ENCODE measurements at places on chromosomes 13 and 19. TPM values are rescaled to one million over a fixed set of nuclear protein-coding genes. Genes with fewer than 3 reads are reported as not detected.

Gene ANKRD10
- polyA plus RNA-seq, result 41.4 TPM

DNA sequence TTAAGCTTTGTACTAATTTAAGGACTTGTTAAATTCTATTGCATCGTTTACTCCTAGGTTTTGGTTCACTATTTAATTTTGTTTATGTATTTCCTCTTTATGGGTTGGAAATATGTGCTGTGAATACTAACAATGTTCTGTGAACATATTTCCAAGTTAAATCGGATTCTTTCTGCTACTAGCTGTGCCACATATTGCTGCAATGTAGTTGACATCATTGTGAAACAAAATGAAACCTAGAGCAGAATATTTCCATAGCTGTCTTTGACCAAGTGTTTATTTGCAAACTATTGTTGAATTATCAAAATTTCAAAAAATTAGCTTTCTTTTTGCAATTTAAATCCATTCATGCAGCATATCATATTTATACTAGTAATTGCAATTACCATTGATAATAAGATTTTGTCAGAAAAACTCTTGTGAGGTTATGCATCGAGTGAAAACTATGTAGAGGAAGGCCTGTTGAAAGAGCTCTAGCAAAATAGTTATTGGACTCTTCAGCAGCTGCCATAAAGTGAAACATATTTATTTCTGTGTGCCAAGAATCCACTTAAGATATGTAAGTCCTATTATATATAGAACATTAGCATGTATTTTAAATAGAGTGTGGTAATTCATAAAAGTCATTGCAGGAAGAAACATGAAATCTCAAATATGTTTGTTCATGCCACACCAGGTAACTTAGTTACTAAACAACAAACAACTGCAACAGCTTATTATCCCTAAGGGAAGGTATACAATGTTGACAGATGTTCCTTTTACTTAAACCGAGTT, 575.1 kb downstream of the SLITRK6 start:
- DNase-seq, result no peak

GRCh38 chr19:12921047-12921446, 2.0 kb upstream of the SYCE2 start:
- DNase-seq, result no peak

GRCh38 chr13:22647156-22647850, 533.5 kb upstream of the SGCG start:
- no peak for DNase-seq

Gene OLFM4
- 213 TPM for polyA plus RNA-seq

Gene LIN7B
- 9.9 TPM for polyA plus RNA-seq

GRCh38 chr19:40614622-40615411, 13.6 kb downstream of the LTBP4 start:
- DNase-seq, result peak; percentile 95

DNA sequence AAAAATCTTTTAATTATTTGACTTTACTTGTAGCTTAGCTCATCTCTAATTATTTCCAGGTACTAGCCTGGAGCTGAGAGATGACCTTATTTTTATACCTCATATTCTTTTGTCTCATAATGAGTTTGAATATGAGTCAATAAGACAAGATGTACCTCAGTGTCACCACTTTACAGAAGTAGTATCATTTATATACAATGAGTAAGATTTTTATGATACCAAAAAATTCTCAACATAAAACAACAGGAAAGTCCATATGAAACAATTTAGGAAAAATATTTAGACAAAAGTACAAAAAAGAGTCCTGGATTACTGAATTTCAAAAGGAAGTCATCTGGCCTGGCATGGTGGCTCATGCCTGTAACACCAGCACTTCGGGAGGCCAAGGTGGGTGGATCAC, 21.4 kb upstream of the USP12 start:
- no peak for DNase-seq

DNA sequence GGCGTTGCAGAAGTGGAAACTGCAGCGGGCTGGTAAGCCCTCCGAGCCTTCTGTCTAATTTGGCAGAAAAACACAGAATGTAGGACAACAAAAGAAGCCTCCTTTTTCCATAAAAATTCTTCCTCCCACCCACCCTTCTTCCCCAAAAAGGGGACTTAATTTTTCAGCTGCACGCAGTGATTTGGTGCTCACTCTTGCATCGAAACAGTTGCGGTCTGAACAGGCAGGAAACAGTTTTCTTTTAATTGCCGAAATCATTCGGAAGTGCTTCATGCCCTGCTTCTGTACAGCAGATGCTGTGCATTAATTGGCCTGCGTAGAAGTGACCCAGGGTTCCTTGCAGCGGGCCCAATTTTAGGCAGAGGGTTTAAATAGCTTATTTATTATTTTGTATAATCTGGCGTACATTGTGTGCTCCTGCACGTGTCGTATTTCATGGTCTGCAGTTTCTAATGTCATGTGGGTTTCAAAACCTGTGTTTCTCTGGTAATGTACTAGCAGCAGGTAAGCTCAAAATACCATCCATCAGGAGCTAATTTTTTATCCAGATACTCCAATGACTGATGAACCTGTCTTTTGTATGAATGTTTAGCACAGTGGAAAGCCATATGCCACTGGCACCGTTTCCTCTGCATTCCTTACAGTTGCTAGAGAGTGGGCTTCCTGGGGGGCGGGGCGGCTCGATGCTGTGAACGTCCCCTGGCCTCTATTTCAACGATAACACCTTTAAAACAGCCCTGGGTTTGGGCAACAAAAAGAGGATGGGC, 66.6 kb downstream of the GGACT start:
- DNase-seq, result no peak

DNA sequence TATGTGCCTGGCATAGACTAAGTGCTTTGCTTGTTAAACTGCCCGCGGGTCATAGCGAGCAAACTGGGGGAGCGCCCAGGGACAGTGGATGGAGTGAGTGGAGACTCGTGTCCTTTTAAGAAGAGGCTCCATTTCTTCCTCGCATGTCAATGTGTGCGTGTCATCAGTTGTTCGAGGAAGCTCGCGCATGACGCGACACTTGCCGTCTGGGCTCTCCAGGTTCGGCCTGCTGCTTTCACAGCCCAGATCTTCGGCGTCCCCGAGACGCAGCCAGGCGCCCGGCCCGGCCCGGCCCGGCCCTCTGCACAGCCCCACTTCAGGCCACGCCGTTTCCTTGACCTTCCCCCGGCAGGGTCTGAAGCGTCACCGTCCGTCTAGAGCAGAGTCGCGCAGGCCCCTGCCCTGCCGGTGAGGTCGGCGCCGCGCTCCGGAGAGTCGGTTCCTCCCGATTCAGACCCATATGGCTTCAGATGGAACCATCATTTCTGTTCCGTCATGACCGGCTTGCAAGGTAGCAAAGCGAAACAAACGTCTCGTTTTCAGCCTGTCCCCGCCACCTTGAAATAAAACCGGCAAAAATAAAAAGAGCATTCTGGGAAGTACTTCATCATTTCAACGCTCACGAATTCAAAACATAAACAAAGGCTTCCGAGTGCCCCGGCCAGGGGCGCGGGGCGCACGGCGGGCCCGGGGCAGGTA, 599 bp upstream of the ARHGEF7 start:
- DNase-seq, result peak; percentile 75

DNA sequence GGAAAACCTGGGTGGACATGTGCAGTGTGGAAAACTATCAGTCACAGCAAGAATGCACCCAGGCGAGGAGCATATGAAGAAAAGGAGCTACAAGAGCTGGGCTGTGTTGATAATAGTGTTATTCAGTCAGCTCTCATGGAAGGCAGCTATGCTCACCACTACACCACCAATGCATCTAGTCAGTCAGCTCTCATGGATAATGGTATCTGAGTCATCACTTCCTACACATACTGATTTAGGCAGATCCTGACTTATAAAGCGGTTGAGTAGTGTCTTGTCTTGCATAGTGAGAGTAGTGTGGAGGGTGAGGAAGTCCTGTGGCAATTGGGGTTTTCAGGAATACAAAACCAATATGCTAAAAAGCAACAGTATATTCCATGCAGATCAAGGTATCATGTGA, 9.1 kb upstream of the ZNF160 start:
- DNase-seq, result no peak

Gene SMIM44
- not detected for polyA plus RNA-seq

DNA sequence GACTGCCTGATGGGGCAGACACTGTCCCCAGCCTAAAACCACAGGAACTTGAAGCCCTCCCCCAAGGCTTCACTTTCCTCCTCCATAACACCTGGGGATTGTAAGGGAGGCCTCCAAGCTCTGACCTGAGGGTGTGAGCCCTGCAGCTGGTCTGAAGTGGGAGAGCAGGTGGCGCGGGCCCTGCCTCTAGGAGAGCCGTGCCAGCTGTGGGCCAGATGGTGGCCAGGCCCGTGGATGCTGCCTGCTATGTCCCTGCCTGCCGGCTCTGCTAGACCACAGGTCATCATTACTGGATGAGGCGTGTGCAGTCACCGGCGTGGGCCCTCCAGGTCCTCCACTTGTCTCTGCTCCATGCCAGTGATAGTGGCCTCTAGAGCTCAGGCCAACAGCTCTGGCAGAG, 3.5 kb upstream of the KLHL26 start:
- no peak for DNase-seq

DNA sequence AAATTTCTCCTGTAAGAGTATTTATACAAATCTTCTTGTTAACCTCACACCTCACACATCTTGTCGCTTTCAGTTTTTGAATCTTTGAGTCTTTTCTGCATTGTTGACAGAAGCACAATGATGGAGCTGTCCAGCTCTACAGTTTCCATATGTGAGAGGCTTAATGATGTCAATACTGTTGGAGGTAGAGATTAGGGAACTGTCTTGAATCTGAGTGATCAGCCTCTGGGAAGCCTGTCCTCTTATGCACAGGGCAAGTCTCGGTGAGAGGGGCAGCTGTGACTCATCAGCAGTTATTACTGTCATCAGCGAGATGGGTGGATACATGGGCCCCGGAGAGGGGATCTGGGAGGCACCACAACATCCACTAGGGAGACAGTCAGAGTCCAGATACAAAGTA, 4.6 kb upstream of the ITGBL1 start:
- DNase-seq, result no peak

DNA sequence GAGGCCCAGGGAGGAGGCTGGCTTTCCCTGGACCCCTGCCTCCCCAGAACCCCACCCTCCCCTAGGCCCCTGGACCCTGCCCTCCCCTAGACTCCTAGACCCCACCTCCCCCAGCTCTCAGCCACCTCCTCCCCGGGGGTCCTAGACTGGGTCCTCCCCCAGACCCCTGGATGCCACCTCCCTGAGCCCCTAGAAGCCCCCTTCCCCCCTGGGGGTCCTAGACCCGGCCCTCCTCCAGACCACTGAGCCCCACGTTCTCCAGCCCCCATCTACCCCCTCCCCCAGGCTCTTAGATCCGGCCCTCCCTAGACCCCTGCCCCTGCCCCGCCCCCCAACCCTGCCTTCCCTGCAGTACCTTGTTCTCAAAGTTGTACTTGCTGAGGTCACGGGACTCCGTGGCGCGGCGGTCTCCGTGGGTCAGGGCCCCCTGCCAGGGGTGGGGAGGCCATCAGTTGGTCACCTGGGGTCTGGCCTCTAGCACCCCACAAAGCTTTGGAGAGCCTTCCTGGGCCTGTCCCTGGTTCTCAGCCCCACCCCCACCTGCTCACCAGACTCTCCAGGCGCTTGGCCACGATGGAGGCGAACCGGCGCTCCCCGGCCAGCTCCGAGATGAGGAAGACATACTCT, 8.0 kb downstream of the GPX4 start:
- no peak for DNase-seq

DNA sequence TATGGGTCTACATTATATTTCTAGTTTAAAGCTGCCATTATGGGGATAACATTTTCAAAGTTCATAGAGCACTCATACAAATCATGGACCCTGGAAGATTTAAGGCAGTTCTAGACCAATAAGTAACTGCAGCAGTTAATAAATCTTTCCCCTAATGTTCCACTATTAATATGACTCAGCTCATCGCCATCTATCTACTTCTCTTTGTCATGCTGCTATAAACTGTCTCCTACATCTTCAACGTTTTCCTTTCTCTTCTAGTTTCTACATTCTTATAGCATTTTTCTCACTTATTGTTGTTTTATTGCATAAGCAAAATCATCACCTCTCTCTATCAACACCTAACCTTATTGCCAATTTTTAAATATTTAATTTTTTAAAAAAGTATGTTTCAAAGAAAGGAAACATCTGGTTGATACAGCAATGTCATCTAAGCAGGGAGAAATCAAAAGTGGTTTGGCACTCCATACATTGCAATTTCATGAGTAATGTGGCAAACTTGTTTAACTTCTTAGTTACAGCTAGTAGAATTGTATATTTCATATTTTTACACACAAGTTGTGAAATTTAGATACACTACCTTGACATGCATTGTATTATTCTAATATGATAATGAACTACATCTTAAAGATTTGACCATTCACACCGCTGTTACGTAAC, 1500.4 kb upstream of the MIR17HG start:
- no peak for DNase-seq

Gene CYP4F3
- polyA plus RNA-seq, result 2.4 TPM

DNA sequence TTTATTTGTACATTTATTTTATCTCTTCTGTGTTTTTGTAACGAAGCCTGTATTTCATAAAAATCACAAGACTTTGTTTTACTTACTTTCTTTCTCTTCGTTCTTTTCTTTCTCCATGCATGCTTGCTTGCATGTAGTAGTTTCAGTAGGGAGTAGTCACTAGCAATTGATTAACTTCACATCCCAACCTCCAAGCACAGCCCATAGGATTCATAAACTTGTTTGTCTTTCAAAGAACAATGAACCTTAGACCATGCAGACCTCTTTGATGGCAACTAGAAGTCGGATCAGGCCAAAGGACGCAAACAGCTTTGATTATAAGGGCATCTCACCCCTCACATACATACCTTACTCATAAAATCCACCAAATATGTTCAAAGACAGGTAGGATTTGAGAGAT, 3.1 kb upstream of the PRR20A start:
- no peak for DNase-seq

Gene FZR1
- polyA plus RNA-seq, result 33.3 TPM

DNA sequence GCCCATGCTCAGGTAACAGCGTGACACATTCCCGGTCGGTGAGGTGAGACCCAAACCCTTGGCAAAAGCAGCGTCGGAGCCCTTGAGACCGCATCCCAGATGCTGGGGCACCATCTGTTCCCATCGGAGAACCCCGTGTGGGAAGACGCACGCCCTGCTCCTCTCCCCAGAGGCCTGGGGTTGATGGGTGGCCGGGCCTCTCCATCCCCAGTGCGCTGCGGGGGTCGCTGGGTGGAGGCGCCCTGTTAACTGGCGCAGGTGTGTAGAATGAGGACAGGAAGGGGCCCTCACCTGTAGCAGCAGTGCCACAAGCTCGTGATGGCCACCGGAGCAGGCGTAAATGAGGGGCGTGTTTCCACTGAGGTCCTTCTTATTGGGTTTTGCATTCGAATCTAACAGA, 24.6 kb downstream of the PDCD5 start:
- no peak for DNase-seq

All from sigmoid colon (tissue), 7 donors.